IMR-90 (cell line): ENCODE measurements at places on chromosomes 5 and 9. TPM values are rescaled to one million over a fixed set of nuclear protein-coding genes. Genes with fewer than 3 reads are reported as not detected.

- no peak for DNase-seq
These were observed 219.1 kb upstream of the OTULINL start for GRCh38 chr5:14362491-14362890.

DNA sequence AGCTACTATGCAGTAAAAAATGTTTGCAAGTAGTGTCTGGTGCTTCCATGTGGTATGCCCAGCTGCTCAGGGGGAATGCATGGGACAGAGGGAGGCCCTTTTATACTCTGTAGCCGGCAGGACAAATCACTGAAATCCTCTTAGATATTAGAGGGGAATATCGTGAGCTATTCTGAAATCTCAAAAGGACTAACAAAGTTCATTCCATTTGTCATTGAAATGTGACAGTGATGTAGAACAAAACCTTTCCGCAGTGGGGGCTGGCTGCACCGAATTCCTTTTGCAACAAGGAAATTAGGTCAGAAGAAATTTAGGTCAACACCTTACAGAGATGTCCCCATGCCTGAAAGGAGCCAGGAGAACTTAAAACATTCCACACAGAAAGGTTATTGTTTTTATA is 72.4 kb upstream of the MEF2C start:
- no peak for DNase-seq

DNA sequence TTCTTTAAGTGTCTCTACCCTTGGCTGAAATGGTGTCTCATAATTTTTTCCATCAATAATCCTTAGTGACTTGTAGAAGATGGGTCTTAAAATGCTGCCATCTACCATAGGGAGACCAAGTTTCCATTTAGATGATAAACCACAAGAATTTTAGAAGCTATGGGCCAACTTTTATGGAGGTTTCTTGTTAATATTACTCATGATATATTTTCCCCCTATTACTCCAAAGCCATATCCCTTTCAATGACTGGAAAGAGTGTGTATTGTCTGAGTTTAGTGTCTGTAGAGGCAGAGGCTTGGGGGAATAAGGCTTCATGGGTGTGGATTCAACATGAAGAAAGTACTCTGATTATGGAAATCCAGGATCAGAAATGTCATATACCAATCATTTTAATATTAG is 507.3 kb upstream of the TNC start:
- DNase-seq, result no peak

GRCh38 chr5:67293226-67293625 is 96.6 kb upstream of the CD180 start:
- no peak for DNase-seq

GRCh38 chr5:82730913-82731312 is 346.3 kb downstream of the TMEM167A start:
- DNase-seq, result no peak

DNA sequence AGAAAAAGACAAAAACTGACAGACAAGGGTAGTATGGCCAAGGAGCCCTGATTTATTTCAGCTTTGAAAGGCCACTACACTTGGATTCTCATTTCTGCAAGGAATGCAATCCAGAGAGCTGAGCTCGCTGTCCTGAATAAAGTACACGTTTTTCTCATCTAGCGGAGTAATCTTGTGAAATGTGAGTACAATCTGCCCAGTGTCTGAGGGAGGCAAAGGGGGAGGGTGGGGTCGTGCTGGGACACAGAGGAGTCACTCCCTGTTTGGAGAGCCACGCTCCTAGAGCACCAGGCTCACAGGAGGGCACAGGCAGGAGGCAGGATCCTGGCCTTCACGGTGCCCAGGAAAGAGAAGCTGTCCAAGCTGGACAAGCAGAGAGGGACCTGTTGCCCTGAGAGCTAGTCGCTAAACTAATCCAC is 51.0 kb upstream of the IFNK start:
- DNase-seq, result no peak

DNA sequence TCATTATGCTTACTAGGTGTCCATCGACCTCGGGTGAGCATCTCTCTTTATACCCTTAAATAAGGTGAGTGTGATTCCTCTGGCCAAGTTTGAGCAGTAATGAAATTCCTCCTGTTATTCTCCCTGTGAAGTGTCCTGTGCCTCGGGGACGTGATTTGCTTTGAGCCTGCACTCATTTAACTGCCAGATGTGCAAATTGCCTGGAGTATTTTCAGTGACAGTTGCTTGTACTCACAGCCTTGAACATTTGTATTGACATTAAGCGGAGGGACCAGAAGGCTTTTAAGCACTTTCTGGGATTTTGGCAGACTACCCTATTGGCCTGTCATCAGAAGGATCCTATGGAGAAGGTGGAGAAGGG is 126.9 kb downstream of the DOCK2 start:
- DNase-seq, result no peak

GRCh38 chr5:151054709-151055108 is 26.1 kb downstream of the TNIP1 start:
- no peak for DNase-seq

GRCh38 chr5:91189480-91190313 is 193.4 kb downstream of the ARRDC3 start:
- DNase-seq, result peak; percentile 85

DNA sequence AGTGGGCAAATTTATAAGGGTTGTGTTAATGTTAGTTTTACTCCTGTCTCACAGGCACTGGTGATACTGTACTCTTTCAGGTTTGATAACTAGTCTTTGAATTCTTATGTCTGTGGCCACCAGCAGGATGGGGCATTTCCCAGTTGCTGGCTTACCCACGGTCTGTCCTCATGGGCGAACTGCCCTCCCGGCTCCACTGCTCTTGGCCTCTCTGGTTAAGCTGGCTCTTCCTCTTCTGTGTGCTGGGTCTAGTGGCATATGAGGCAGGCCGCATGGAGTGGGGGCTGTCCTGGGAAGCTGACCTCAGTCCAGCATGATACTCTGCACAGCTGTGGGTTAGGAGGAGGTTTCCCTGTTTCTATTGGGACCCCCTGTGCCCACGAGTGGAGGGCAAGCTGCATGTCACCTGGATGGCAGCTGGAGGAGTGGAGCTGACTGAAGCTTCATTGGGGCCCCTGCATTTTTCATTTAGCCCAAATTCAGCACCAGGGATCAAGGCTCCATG is 19.5 kb downstream of the PHF2 start:
- DNase-seq, result no peak

GRCh38 chr5:14075937-14076336 is 67.2 kb upstream of the TRIO start:
- DNase-seq, result no peak

DNA sequence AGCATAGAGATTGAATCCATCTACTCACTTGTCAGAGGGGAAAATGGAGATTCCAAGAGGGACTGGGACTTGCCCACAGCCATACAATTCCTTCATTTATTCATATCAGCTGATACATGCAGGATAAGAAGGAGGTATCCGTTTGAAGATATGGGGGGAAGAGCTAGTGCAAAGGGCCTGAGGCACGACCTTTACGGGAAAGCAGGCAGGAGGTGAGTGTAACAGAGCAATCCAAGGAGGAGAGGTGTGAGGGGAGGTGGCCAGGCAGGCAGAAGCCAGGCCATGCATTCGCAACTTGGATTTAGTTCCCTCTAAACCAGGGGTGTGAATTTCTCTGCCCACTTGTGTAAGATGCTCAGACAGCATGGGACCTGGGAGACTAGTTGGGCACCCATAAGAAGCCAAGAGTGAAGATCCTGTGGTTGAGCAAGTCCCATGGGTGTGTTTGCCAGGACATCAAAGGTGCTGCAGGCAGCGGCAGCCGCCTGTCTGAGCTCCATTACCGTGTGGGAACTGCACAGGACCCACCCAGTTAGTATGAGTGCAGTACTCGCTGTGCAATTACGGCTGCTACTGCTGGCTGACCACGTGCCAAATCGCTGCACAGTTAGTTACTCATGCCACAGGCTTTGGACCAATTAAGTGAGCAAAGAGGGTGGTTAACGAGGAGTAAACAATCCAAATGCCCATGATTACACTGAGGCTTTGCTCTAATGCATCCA is 31.4 kb upstream of the FAT2 start:
- DNase-seq, result no peak

DNA sequence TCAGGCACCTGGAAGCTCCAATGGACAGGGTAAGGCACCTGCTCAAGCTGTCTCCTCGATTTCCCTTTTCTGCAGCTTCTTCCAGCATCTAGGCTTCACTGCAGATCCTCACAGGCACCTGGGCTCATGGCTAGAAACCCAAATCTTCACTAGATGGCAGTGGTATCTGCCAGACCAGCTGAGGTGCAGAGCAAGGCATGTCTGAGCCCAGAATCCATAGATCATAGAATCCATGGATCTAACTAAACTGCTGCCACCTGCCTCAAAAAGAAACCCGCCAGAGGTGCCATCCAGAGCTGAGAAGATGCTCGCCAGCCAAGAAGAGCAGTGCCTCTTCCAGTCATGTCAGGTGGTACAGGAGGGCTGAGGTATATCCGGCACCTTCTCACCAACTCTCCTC is 6.9 kb downstream of the SHC3 start:
- DNase-seq, result no peak

GRCh38 chr5:640461-641330 is 28.6 kb downstream of the CEP72 start:
- no peak for DNase-seq

- peak; percentile 68 for DNase-seq
These were observed 61.4 kb upstream of the GLRX start for GRCh38 chr5:95884017-95884325.

DNA sequence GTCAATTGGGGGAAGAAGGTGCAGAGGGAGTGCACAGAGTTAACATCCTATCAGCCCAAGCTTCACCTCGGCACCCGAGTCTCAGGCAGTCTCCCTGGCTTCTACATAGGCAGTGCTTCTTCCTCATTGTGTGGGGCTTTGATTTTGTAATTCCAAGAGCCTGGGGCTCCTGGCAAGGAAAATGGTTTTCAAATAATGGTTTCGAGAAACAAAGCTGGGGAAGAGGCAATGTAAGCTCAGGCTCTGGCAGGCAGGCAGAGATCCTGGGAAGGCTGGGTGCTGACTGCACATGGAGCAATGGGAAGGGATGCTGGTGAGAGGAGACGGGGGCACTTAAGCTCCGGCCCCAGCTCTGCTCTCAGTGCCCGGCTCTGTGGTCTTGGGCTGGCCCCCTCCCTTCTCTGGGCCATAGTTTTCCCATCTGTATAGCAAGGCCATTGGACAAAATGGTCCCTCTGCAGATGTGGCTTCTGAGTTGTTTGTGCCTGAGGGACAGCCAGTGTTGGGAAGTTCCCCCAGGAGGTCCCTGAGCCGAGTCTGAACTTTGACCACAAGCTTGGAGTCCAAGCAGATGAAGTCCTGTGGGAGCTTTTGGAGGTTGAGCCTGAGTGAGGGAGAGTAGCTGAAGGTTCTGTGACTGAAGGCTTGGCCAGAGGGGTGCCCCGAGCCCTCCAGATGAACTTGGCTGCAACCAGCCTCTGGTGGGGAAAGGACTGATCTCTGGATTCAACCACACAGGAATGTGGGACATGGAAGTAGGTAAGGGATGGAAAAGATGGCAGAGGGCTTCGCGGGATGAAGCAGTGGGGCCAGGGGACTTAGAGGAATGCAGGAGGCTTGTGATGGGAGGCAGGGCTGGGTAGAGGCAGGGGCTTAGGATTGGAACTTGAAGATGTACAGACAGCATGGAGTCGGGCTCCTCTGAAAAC is 28.5 kb upstream of the IL17B start:
- DNase-seq, result no peak

GRCh38 chr5:58268268-58268667 is 191.6 kb downstream of the PLK2 start:
- no peak for DNase-seq

- no peak for DNase-seq
These were observed 10.5 kb downstream of the LNPEP start for GRCh38 chr5:96946381-96946780.

DNA sequence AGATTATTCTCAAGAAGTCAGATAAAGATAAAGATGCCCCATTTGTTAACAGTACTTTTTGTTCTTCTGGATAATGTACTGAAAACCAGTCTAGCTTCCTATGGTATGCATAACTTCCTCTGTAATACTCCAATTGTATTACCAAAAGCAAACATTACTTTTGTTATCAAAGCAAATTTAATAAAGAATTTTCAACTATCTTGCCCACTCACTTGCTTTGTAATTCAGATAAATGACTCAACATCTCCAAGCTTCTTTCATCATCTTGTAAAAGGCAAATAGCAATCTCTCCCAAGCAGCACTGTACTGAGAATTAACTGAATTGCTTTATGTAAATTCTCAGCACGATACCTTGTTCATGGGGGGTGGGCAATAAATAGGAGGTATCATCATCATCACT is 98.3 kb downstream of the NFIB start:
- peak; percentile 64 for DNase-seq

DNA sequence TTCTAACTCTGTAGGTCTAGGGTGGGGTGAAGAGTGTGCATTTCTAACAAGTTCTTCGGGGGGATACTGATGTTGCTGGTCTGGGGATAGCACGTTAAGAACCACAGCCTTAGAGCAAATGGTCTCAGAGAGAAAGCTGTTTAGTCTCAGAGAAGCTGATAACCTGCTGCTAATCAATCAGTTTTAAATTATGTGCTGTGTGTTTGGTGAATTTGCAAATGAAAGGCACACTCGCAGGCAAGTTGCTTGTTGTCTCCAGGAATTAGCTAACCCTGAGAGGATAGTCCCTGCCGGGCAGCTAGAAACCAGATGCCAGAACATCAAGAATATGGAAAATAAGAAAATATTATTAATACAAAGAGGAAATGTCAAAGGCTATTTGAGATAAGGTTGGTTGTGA is 79.2 kb downstream of the DMRT2 start:
- DNase-seq, result no peak

DNA sequence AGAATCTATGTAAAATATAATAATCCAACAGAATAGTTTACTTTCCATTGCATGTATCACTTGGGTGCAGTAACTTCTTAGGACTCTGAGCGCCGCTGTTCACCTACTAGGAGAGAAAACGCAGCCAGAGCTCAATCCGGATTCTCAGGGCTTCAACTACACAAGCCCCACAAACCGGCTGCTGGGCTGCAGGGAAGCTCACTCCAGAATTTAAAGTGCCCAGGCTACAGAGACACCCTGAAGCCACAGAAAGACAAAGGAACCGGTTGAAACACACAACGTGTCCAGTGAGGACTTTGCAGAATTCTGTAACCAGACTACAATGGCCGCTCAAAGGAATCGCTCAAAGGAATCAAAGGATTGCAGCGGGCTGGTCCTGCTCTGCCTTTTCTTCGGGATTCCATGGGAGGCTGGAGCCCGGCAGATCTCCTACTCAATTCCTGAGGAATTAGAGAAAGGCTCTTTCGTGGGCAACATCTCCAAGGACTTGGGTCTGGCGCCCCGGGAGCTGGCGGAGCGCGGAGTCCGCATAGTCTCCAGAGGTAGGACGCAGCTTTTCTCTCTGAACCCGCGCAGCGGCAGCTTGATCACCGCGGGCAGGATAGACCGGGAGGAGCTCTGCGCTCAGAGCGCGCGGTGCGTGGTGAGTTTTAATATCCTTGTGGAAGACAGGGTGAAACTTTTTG is at the start of gene PCDHGA10:
Gene PCDHGA10 (plus strand): TSS at position 134 of the 686 bp plus-strand sequence. CDS start 189 bp downstream, at position 323.
- DNase-seq, result peak; percentile 80

CDC20B gene
- not detected in 2 replicates for total RNA-seq

CATSPER3 gene
- under 0.01 TPM in 1 of 2 replicates, not detected in the other for total RNA-seq

SOX30 gene
- not detected in 2 replicates for total RNA-seq

TRIM7 gene
- total RNA-seq, result 0.54 and 0.83 TPM in 2 replicates

EGFL7 gene
- total RNA-seq, result 1.4 and 2.2 TPM in 2 replicates

IFNA2 gene
- not detected in 2 replicates for total RNA-seq

NDUFS4 gene
- 34.2 and 60.0 TPM in 2 replicates for total RNA-seq

GGTA1 gene
- not detected in 2 replicates for total RNA-seq

GRM6 gene
- total RNA-seq, result not detected in 2 replicates

ANKRD33B gene
- total RNA-seq, result 2.5 and 2.8 TPM in 2 replicates

TJP2 gene
- 49.3 and 53.6 TPM in 2 replicates for total RNA-seq

WDR38 gene
- not detected in 2 replicates for total RNA-seq

PCDHA13 gene
- total RNA-seq, result not detected in 2 replicates

POMT1 gene
- total RNA-seq, result 24.2 and 25.0 TPM in 2 replicates

REEP5 gene
- total RNA-seq, result 49.3 and 70.3 TPM in 2 replicates

SPATA31D4 gene
- total RNA-seq, result not detected in 2 replicates
